ENCODE measurements at places on chromosomes 7 and 10. TPM values are rescaled to one million over a fixed set of nuclear protein-coding genes. Genes with fewer than 3 reads are reported as not detected.

Gene UCMA
- not detected for total RNA-seq

DNA sequence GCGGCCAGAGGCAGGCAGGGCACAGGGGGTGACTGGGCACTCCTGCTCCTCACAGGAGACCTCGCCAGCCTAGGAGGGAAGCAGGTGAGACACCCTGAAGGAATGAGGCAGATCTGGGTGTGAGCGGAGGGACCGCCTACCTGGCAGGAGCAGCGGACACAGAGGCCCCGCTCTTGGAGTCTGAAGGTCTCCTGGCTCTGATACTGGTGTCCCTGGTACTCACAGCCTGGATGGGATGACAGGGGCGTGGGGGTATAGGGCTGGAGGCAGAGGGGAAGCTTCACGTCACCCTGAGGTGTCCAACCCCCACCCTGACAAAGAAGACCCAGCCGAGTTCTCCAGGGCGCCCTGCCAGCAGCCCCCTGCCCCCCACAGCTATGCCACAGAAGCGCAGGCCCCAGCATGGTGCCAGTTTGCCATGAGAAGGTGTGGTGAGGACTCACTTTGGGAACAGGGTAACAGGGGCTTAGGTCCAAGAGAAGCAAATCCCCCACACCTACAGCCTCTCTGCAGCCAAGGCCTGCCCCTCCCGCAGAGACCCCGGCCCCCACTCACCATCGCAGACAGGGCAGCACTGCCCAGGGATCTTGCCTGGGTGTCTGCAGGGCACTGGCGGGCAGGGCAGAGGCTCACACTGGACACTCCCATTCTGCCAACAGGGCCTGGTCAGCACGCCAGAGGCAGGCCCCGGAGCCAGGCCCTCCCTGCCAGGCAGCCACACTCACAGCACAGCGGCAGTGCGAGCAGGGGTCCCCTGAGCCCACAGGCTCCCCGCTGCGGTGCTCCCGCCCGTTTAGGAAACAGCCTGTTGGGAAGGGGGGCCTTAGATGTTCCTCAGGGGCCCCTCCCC lies 17.0 kb downstream of the KCP start:
- peaks cover 13% of the 10 kb centered on the region for H3K27me3 ChIP-seq
- H3K4me3 ChIP-seq: no peak overlapping the region
- no peaks in the 10 kb centered on the region for H3K36me3 ChIP-seq
- H3K27ac ChIP-seq: no peak overlapping the region

DNA sequence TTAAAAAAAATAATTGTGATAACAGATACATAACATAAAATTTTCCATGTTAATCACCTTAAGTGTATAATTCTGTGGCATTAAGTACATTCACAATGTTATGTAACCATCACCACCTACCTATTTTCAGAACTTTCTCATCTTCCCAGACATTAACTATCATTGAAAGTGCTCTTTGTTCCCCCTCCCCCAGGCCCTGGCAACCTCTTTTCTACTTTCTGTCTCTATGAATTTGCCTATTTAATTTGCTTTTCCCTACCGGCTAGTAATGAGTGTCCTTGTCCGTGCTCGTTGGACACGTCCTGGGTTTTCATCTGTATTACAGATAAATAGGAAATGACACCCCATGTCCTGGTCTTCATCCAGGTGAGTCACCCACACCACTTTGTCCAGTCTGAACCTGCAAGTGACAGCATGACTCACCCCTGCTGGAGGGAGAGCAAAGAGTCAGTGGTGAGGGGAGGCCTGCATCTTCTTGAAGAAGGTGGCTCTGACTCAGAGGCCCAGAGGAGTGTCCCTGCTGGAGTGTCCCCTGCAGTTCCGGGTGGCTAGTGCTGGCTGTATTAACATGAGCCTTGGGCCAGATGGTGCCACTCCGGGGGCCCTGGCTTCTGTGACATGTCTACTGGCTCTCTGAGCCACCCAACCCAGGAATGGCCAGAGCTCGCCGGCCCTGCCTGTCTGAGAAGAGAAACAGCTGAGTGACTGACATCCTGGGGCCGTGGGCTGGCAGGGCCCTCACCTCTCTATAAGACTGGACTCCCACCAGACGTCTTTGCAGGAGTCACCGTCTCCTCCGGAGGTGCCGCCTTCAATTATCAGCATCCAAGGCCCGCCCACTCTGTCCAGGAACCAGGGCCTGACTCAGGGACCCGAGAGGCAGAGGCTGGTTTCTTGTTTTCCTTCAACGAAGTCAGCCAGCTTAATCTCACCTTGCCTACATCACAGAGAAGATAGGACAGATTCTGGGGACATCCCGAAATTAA lies 503.2 kb upstream of the MKI67 start:
- DNase-seq: no peak
- no peak overlapping the region for H3K27ac ChIP-seq
- no peaks in the 10 kb centered on the region for H3K4me1 ChIP-seq

Gene SPDYE11
- not detected for total RNA-seq
